ENCODE measurements at places on chromosomes 2 and 18.

- no peak for DNase-seq
Measured at GRCh38 chr18:56721491-56721890, 70.3 kb downstream of the WDR7 start.

DNA sequence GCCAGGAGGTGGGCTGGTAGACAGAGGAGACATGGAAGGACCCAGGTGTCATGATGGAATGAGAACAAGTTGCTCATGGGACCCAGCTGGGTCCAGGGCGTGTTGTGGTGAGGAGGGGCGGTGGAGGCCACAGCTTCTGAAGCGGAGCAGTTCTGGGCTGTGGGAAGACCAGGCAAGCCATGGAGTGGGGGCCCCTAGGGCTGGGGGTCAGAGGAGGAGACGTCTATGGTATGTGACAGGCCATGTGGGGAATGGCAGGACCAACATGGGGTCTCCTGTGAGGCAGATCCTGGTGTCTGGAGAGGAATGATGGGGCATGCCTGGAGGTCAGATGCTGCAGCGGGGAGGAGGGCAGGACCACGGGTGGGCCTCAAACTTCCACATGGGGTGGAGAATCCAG is 16.9 kb downstream of the MYO7B start:
- no peak for DNase-seq

- DNase-seq: no peak
Measured at GRCh38 chr2:58045580-58046334, 849 bp upstream of the VRK2 start.

DNA sequence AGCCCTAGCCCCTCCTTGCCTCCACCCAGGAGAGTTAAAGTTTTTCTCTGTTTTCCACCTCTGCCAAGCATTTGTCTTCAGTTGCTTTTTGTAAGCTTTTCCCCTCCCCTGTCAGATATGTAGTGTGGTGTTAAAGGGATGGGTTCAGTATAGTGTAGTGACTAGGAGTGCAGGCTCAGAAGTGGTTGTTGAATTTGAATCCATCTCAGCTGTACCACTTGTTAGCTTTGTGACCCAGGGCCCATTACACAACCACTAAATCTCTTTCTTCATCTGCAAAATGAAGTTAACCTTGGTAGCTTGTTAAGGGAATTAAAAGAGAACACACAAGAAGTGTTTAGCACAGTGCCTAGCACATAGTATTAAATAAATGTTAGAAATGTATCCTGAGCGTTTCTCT is 56.9 kb downstream of the MAP3K20 start:
- DNase-seq: no peak

- DNase-seq: no peak
Measured at GRCh38 chr2:119469131-119469530, 37.5 kb downstream of the TMEM37 start.

DNA sequence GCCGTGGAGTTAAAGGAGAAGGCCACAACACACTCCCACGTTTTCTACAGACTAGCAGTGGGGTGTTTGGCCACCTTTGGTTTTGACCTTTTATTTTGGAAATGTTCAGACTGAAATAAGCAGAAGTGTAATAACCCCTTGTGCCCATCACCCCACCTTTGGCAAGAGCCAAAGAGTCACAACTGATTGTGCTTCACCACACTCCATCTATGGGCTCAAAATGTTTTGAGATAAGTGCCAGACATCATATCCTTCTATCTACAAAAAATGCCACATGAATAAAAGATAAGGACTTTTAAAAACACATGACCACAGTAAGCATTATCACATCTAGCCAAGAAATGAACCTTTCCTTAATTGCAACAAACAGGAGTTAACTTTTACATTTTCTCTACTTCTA is 9.9 kb upstream of the GPR35 start:
- DNase-seq: no peak

DNA sequence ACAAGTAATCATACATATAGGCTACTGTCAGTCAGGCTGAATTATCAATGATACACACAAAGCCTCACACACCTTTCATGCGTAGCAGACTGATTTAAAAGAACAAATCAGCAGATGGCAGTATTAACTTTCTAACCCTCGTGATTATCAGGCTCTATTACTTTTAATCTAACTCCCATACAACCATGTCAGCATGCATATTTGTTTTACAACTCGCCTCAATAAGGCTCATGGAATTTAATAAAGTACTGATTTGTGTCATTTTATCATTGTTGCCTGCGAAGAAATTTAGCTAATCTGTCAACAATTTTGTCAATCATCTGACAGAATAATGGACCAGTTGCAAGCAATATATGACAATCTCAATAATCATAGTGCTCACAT is 82.8 kb downstream of the SLC25A12 start:
- peak; percentile 45 for DNase-seq

DNA sequence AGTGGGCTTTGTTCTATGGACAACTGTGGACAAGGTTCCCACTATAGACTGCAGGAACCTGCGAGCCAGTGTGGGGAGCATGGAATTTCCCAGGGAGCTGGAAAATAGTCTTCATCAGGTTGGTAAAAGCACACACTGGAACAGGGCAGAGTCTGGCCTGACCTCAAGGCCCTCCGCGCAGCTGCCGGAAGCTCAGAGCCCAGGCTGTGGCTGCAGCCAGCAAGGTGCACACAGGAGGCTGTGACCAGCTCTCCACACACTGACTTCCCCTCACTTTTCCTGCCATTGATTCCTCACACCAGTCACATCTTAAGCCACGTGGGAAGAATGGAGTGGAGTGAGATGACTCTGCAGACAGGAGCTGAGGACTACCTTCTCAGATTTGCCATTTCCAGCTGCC is 19.1 kb downstream of the MAL start:
- no peak for DNase-seq

DNA sequence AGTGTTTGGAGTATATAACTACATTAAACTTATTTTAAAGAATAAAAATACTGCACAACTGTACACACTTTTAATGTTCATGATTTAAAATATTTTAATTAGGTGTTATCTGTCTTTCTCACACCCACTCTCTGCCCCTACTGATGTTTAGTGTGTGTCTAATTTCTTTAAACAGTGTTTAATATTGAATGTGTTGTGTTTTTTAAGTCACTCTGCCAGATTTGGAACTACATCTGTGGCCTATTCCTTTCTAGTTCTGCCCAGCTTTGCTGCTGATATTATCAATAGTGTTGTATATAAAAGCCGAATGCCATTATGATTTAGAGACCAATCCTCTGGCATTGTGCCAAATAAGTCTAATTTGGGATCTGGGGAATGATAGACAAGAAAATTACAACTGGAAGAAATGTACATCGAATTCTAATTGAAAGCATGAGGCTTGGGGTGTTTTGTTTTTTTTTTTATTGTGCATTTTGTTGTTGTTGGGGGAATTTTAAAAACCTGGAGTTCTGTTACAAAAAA is 398.0 kb downstream of the CPS1 start:
- no peak for DNase-seq

Measured in NCI-H460 (cell line).